ENCODE measurements at places on chromosomes 5 and 9.

- no peak for DNase-seq
Measured at GRCh38 chr5:3030511-3031165, 279.2 kb upstream of the IRX2 start.

- no peak for DNase-seq
Measured at GRCh38 chr5:96952974-96953730, 17.3 kb downstream of the LNPEP start.

- DNase-seq = no peak
Measured at GRCh38 chr9:107683566-107683965, 194.0 kb upstream of the KLF4 start.

- DNase-seq = no peak
Measured at GRCh38 chr5:35430381-35431162, 187.1 kb upstream of the SPEF2 start.

DNA sequence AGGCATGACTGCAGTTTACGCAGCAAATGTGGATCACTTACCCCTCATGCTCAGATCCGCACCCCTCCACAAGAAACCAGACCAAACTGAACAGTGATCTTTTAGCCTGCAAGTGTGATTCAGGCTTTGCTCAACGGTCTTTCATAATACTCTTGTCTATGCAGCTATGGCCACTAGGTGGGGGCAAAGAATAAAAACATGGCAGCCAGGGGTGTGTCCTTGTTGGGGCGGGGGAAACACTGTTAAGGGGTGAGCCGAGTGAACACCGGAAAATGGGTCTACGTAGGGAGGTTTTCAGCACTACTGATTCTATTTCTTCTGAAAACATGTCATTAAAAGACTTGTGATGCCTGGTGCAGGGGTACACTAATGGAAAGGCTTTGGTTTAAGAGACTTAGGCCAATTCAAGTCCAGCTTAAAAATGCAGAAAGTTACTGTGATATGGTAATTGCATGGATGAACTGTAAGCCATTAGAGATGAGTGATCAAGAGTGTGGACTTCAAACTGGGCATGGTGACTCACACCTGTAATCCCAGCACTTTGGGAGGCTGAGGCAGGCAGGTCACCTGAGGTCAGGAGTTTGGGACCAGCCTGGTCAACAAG, 49.9 kb upstream of the GPR151 start:
- peak; percentile 33 for DNase-seq

- DNase-seq = no peak
Measured at GRCh38 chr9:85742597-85742936, 813 bp upstream of the AGTPBP1 start.

DNA sequence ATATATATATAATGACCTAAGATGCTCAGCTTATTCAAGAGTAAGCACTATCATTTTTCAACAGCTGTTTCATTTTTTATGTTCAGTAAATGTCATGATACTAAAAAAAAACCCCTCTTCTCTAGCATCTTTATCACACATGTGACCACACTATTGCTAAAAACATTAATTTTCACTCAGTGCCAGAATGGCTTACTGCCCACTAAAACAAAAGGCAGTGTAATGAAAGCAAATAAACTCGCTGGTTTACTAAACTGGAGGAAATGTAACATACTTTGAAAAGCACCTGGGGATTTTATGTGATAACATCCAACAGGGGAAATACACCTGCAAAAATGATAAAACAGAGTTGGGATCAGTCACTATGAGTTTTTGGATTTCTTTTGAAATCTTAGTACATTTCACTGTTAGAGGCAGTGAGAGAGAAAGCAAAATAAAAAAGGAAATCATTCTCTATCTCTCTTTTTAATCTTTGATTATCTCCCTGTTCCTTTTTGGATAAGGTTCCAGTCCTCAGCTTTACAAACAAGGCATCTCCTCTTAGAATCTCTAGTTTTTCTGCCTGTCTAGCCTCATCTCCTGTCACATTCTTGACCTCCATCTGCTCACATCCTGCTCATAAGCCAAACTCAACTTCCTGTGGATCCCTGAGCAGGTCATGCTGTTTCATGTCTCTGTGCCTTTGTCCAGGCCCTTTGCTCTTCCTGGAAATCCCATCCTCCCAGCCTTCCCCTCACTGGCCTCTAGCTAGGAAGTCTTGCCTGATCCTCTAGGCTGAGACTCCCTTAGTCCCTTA, 338.0 kb downstream of the MAN2A1 start:
- no peak for DNase-seq

DNA sequence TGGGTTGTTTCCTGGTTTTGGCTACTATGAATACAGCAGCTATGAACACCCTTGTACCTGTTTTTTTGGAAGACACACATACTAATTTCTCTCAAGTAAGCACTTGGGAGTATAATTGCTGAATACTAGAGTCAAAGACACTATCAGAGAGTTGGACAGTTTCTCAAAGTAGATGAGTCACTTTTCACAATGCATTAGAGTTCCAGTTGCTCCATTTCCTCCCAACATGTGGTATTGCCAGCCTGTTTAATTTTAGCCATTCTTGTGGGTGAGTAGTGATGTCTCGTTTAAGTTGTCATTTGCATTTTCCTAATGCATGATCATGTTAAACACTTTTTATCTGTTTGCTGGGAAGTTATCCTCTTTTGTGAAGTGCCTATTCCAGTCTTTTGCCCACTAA, 81.6 kb upstream of the GDNF start:
- DNase-seq = no peak

GRCh38 chr9:33168941-33169544, 1.9 kb upstream of the B4GALT1 start:
- DNase-seq = no peak

GRCh38 chr5:31702712-31703111, 63.8 kb downstream of the PDZD2 start:
- DNase-seq = no peak

DNA sequence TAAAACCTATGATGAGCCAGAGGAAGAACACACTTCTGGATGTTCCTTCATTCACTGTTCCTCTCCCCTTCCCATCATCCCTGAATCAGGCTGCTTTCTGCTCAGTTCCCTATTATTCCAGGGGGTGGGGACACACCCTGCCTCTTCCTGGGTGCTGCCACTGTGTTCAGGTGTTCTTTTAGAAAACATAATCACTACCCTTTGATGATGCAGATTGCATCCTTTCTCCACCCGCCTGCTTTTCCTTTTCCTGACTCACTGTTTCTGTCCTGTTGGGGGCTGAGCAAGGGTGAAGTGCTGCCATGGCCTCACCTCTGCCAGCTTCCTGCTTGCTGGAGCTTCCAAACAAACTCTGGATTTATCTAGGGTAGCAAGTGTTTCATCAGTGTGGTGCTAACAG, 331.9 kb upstream of the GRIA1 start:
- no peak for DNase-seq

- no peak for DNase-seq
Measured at GRCh38 chr5:163221581-163221980, 215.8 kb upstream of the CCNG1 start.

GRCh38 chr5:34055667-34056066, 12.7 kb upstream of the C1QTNF3 start:
- no peak for DNase-seq

- DNase-seq = no peak
Measured at GRCh38 chr5:67038817-67039603, 157.6 kb downstream of the CD180 start.

DNA sequence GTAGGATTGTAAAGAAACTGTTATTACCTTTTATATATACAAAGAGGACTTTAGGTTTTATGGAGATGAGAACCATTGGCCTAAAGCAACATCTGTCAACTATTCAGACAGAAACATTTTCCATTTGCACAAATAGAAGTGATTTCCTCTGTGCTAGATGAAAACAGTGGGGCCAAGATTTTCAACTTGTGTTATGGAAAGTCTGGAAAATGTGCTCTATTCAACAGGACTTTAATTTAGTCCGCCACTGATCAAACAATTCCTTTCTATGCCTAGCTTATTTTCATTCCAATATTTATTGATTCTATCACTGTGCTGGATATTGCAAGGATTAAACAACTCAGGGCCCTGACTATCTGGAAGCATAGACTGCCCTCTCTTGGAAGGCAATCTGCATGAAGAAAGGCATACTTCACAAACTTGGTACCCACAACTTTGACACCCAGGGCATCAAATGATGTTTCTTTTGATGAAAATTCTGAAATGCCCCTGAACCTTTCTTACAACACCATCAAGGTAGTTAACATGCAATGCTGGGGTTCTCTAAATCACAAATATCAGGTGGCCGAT, 126.6 kb upstream of the HMHB1 start:
- DNase-seq = no peak

GRCh38 chr9:73880101-73880500, 617.0 kb upstream of the RORB start:
- DNase-seq = no peak

DNA sequence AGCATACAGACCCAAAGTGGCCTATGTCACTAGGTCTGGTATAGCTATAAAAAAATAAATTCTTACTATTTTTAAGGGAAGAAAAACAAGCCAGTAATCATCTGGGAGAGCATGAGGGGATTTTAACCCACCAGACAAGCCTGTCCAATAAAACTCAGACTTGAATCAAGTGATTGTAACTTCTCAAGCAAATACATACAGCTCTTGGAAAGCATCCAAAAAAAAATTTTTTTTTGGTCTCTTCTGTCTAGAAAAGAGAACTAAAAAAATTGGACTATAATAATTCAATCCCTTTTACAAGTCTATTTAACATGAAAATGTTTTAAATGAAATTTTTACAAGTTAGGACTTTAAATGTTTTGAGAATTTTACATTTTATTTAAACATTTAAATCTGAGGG, 61.7 kb downstream of the FBXL17 start:
- no peak for DNase-seq

- peak; percentile 36 for DNase-seq
Measured at GRCh38 chr5:669111-669841, 23.9 kb downstream of the TPPP start.

DNA sequence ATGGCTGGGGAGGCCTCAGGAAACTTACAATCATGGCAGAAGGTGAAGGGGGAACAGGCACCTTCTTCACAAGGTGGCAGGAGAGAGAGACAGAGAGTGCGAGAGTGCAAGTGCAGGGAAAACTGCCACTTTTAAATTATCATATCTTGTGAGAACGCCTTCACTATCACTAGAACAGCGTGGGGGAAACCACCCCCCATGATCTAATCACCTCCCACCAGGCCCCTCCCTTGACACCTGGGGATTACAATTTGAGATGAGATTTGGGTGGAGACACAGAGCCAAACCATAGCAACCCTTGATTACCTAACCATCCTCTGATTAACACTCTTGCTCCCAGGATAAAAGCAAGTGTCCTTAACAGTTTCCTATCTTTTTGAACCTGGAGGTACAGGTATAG, 21.1 kb downstream of the ADAMTS19 start:
- DNase-seq = no peak

DNA sequence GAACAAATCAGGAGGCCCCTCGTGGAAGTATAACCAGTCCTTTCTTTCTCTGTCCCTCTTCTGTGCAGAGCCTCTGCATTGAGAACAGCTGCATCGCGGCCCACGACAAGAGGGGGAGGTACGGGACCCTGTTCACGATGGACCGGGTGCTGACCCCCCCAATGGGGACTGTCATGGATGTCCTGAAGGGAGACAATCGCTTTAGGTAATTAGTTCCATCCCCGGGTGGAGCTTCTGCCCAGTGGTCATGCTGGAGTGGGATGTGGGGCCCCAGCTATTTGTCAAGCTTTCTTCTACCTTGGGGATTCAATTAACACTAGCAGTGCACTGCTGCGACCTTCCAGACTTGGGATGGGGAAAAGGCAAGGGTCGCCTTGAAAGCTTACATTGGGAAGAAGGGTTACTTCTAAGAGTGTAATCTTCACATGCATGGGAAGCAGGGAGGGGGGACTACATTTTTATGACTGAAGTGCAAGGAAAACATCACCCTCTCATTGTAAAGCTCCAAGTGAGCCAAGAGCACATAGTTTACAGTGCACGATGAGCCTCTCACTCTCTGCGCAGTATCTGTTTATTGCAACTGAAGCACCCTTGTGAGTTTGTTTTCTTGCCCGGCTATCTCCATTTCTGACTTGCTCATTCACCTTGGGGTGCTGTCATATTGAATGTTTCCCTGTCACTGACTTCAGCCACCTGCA, 27.0 kb downstream of the TGFBI start:
- no peak for DNase-seq

DNA sequence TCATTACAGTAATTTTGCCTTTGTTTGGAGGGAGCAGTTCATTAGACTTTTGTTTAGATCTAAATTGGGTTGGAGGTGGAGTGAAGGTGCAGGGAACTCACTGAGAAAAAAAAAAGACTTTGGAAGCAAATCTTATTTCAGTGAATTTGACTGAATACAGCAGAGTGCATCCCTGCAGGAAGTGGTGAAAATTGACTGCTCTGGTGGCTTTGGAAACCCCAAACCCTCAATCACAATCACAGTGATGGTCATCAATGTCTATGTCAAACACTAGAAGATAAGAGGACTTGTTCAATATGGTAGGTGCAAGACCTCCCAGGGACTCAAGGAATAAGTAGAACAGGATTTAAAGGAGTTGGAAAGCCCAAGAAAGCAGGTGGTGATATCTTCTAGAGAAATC, 76.0 kb upstream of the RASA1 start:
- no peak for DNase-seq

DNA sequence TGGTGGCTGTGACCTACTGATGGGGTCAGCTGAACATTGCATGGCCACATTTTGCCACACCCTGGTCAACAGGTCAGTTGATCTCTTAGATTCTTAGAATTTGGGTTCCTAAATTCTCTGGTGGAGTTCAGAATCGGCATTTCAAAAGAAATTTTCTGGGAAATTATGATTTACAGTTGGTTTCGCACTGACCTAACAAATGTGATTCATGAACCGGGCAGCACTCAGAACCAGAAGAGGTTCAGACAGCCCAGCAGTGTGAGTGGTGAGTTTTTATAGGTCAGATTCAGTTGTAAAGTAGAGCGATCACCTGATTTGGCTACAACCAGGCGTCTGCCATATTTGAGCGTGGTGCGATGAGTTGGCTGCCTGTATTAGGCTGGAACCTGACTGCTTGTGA, 163.7 kb upstream of the GAS1 start:
- DNase-seq = no peak

DNA sequence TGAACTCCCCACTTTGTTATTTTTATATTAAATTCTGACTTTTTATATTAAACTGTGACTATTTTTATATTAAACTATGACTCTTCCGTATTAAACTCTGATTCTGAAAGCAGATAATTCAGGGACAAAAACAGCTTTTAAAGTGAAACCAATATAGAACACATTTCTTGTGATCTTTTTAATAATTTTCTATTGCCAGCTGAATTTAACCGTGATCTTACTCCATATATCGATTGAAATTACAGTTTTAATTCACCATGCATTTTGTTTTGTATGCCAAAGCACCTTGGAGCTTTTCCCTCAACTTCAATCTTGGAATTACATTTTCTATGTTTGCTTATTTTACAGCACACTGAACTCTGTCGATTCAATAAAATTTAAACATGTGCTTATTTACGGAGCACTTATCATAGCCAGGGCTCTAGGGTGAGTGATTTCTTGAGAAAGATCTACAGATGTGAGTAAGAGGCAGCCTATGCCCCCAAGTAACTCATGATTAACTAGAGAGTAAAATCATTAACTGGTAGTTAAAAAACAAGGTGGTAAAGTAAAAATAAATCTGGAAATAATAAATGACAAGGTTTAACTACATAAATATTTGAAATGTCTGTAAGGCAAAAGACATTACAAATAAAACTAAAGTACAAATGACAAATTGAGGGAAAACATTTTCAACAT, 72.9 kb upstream of the ALDH1B1 start:
- DNase-seq = no peak

- DNase-seq = no peak
Measured at GRCh38 chr5:130759061-130759460, 406.0 kb downstream of the HINT1 start.
